ENCODE measurements at places on chromosomes 16 and 17. TPM values are rescaled to one million over a fixed set of nuclear protein-coding genes. Genes with fewer than 3 reads are reported as not detected.

KRT36 gene
- 1.2 TPM for total RNA-seq

CNTNAP1 gene
- total RNA-seq = 0.76 TPM

GABARAP gene
- 245 TPM for total RNA-seq

KRTAP4-5 gene
- not detected for total RNA-seq

ZPBP2 gene
- total RNA-seq = not detected

NECAB2 gene
- total RNA-seq = 0.19 TPM

ZKSCAN2 gene
- 3.3 TPM for total RNA-seq

CLEC19A gene
- 0.05 TPM for total RNA-seq

MYL11 gene
- total RNA-seq = 11.7 TPM

PDE6G gene
- 12.2 TPM for total RNA-seq

MRPL38 gene
- 30.5 TPM for total RNA-seq

CES1 gene
- total RNA-seq = 2.1 TPM

NT5M gene
- 6.0 TPM for total RNA-seq

NLRC3 gene
- total RNA-seq = 18.8 TPM

RNF157 gene
- 0.61 TPM for total RNA-seq

PIPOX gene
- 1.3 TPM for total RNA-seq

CA5A gene
- total RNA-seq = 0.09 TPM

Data from thymus (tissue), 14 donors.